ENCODE measurements at places on chromosomes 5 and 9. TPM values are rescaled to one million over a fixed set of nuclear protein-coding genes. Genes with fewer than 3 reads are reported as not detected.

GRCh38 chr9:25225938-25226760 is 452.1 kb downstream of the TUSC1 start:
- DNase-seq, result no peak

DNA sequence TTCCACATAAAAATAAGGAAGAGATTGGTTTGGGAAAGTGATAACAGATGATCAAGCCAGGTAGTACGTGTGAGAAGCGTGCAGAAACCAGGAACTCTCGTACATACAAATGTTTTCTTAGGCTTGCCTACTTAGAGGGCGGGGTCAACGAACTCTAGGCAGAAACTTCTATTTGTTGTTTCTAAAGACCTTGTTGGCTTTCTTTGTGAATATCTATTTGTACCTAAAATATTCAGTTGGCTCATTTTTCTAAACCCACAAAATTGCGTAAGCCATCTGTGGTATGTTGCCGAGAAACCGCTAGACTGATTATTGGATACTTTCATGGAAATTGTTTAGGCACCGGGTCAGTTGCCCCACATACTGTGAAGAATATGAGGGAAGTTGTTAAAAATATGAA is 458.5 kb downstream of the MAT2B start:
- no peak for DNase-seq

- DNase-seq, result no peak
These were observed 109.6 kb upstream of the ACTBL2 start for GRCh38 chr5:57592236-57592635.

PCDHB6 gene
- 0.60 TPM for total RNA-seq

PLAC8L1 gene
- total RNA-seq, result not detected
